ENCODE measurements at places on chromosomes 5 and 9.

DNA sequence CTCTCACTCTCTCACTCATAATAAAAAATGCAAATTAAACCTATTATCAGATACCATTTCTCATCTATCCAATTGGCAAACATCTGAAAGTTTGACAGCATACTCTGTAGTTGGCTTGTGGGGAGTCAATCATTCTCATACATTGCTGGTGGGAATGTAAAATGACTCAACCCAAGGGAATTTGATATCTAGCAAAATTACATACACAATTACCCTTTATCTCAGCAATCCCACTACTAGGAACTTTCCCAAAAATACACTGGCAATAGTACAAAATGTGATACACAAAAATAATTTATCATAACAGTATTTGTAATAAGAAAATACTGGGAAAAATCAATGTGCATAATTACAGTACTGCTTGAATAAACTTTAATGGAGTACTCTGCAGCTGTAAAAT is 731.3 kb downstream of the DTWD2 start:
- DNase-seq = no peak

DNA sequence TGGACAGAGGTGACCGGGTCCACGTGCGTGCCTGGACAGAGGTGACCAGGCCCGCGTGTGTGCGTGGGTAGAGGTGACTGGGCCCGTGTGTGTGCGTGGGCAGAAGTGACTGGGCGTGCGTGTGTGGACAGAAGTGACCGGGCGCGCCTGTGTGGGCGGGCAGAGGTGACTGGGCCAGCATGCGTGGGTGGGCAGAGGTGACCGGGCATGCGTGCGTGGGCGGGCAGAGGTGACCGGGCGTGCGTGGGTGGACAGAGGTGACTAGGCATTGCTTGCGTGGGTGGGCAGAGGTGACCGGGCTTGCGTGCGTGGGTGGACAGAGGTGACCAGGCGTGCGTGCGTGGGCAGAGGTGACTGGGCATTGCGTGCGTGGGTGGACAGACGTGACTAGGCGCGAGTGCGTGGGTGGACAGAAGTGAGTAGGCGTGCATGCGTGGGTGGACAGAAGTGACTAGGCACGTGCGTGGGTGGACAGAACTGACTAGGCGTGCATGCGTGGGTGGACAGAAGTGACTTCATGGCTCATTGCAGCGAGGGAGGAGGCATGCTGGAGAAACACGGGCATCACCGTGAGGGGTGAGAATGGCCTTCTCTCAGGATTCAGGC is 254.1 kb upstream of the IRX4 start:
- no peak for DNase-seq

DNA sequence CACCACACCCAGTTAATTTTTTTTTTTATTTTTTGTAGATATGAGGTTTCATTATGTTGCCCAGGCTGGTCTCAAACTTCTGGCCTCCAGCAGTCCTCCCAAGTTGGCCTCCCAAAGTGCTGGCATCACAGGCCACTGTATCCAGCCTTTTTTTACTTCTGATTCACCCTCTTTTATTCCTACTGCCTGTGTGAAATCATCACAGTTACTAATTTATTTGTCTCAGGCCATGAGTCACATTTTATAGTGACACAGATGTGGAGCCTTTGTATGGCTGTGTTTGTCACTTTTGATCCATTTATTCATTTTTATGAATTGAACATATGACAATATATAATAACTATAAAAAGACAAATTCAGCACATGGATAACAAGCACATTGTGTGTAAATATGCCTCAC is 67.1 kb upstream of the SNX2 start:
- no peak for DNase-seq

- DNase-seq = peak; percentile 60
Observed at GRCh38 chr5:6359555-6360322, 18.6 kb downstream of the MED10 start.

- no peak for DNase-seq
Observed at GRCh38 chr5:143865426-143866025, 53.6 kb downstream of the HMHB1 start.

- DNase-seq = peak; percentile 46
Observed at GRCh38 chr9:122370303-122370702, 521 bp upstream of the PTGS1 start.

DNA sequence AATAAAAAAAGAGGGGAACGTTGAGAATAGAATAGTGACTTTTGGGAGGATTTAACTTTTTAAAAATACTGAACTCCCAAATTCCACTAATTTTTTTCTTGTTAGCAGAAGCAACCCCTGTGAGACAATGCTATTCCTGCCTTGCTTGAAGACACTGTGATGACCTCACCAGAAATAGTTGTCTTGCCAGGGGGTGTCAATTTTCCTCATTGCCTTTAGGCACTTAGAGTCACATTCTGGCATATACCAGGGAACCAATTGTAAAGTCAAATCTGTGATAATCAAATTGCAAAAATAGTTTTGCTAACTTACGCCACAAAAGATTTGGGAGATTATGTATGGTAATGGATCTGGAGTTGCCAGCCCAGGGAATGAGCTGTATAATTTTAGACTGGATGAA is 42.8 kb upstream of the RPS23 start:
- no peak for DNase-seq

DNA sequence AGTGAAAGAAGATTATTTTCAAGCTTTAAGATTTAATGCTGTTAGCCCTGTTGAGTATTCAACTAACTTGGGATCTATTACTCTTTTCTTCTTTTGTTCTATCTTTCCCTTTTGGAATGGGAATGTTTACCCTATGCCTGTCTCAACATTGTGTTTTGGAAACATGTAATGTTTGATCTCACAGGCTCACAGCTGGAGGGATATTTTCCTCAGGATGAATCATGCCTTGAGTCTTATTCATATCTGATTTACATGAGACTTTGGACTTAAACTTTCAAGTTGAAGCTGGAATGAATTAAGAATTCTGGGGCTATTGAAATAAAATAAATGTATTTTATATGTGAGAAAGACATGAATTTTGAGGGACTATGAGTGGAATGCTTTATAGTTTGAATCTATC is 607.8 kb upstream of the PTGER4 start:
- DNase-seq = no peak

DNA sequence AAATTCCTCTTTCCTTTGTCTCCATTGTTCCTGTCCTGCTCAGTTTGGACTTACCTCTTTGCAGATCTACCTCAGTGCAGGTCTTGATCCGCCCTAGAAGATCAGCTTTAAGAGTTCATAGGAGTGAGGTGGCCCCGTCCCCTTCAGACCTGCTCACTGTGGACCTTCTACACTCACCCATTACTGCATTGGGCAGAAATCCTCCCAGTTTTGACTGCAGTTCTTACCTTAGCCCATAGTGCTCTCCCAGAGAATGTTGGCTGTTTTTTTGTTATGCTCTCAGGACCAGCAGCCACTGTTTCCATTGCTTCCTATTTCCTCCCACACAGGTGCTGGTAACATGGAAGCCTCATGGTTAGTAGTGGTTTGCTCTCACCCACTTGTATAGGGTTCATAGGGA is 63.3 kb downstream of the GALNT10 start:
- no peak for DNase-seq

DNA sequence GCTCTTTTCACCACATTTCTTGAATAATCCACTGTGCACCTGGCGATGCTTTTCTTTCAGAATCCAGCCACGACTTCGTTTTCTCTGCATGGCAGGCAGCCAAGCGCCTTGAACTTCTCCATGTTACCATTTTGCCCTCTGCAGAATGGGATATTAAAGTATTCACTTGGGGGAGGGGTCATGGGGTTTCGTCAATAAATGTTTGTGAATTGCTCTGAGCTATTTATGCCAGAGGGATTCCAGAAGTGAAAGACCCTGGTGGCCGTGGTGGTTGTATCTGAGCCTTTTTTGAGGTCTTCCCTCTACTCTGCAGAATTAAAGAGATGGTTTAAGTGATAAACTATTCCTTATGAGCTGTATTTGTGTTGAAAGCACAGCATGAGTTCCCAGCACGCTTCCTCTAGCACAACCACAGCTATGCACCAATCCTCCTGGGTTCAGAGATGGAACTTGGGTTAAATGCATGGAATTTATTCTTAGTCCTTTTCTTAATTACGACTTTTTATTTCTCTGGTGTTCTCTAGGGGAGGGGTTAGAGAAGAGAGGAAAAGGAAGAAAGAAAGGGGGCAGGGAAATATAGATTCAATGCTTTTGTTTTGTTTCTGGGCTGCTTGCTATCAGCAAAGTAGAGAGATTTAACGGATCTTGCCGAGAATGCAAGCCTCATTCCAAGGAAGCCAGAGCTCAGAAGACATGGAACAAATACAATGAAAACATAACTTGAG is 478.2 kb upstream of the TNC start:
- no peak for DNase-seq

DNA sequence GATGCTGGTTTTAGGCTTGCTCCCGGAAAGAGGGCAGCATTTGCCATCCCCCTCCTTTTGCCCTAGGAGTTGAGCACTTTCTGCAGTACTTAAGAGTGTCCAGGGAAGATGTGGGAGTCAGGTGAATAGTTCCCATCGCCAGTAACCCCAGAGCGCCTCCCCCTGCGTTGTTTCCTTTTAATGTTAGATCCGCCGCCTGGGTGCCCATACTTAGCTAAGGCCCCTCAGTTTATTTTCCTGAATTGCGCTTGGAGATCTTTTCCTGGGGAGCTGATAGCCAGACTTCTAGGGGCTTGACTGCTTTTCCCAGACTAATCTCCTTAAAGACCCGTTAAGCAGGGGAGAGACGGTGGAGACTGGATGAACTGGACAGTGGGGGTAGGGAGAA is 377 bp upstream of the PCDHAC2 start:
- no peak for DNase-seq

DNA sequence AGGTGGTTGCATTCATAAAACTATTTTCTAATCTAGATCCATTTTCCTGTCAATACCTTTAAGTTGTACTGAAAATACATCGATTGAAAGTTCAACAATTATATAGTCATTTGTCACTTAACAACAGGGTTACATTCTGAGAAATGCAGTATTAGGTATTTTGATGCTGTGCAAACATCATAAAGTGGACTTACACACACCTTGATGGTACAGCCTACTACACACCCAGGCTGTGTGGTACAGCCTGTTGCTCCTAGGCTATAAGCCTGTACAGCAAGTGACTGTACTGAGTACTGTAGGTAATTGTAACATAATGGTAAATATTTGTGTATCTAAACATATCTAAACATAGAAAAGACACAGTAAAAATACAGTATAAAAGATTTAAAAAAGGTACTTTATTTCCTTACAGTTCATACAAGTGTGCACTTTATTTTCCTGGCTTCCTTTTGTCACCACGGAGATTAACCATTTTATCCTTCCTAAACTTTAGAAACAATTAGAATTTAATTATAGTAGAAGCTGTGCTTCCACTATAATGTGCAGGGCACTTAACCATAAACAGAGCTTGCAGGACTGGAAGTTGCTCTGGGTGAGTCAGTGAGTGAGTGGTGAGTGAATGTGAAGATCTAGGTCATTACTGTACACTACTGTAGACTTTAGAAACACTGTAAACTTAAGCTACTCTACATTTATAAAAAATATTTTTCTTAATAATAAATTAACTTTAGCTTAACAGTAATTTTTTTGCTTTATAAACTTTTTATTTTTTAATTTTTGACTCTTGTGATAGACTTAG is 42.9 kb upstream of the MEF2C start:
- no peak for DNase-seq

DNA sequence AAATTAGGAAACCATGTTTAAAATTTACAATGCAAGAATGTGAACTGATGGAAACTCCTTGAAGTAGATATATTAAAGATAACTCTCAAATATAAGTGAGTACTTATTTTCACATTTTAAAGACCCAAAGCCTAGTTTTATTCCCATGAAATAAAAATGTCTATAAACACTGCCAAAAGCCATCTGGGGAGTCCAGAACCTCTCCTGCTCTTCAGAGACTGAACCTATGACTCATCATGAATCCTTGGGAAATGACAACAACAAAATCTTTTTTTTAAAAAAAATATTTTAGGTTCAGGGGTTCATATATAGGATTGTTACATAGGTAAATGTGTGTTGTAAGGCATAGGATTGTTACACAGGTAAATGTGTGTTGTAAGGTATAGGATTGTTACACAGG is 33.8 kb upstream of the FYB1 start:
- no peak for DNase-seq

- DNase-seq = no peak
Observed at GRCh38 chr5:162703914-162704313, 636.3 kb downstream of the GABRG2 start.

- no peak for DNase-seq
Observed at GRCh38 chr5:63961598-63962161, 565 bp downstream of the HTR1A start.

DNA sequence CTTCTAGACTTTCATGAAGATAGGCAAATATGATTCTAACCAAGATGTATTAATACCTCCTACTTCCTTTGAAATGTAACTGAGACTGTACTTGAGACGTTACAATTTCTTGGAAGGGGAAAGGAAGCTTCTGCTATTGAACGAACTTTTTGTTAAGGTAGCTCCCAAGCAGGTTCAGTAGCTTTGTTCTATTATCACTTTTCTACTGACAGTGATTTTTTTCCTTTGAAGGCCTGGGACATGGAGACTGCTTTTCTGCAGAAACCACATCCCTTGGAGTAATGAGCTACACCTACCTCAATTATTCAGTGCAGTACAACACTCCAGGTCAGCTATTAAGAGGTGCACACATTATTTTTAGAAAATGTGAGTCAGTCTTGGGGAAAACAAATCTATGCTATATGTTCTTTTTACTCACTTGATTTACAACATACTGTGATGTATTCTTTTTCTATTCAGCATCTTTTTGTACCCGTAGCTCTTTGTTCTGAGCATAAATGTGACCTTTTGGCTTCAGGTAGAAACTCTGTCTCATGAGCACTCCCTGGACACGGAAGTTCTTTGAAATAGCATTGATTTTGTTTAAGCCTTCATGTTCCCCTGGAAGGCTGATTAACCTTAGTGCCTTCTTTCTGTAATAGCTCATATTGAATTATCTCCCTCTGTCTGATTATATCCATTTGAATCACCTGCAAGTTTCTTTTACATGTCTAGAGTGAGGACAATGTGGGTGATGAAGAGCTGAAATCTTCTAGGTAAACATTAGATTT is 56.5 kb upstream of the CDKN2B start:
- DNase-seq = no peak

DNA sequence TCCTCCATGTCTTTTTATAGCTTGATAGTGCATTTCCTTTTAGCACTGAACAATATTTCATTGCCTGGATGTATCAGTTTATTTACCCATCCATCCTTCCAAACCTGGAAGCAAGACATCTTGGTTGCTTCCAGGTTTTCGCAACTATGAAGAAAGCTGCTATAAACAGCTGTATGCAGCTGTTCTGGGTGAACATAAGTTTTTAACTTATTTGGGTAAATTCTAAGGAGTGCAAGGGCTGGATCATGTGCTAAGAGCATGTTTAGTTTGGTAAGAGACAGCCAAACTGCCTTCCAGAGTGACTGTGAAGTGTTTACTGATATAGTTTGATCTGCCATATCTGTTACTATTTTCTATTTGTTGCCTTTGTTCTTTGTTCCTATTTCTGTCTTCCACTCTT is 58.5 kb downstream of the CSF2 start:
- DNase-seq = no peak

- DNase-seq = no peak
Observed at GRCh38 chr9:110918316-110919049, 119.8 kb downstream of the LPAR1 start.

DNA sequence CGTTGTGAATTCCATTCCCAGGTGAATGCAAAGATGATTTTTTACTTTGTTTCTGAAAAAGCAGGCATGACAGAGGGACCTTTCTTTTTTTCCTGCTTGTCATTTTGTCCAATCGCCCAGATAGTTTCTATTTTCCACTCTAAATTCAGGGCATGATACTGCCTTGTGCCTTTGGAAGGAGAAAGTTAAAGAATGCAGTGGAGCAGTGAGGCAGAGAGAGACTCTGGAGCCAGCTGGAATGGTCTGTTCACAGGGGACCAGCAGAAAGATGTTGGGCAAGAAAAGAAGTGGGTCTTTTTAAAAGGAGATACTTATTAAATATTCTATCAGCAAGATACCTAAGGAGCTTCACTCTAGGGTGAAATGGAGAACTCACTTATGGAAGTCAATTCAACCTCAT is 532.3 kb downstream of the BRINP1 start:
- DNase-seq = no peak
